Astrocyte of the spinal cord (primary cell): ENCODE measurements at places on chromosomes 12 and 14.

GRCh38 chr12:26799741-26800140, 33.3 kb downstream of the ITPR2 start:
- no peak for DNase-seq

DNA sequence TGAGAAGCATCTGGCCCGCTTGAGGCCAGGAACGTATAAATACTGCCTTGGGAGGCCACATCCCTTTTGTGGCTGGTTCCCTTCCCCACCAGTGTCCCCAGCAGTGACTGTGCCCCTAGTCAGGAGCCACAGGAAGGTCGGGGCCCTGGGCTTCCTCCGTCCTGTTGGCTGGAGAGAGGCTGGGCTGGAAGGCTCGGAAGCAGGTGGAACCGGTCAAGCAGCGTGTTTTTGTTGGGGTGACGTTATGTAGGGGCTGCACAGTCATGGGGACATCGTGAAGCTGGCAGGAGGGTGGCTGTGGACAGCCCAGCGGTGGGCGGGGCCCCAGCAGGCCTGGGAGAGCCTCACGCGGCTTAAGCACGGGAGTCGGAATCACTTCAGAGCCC, 10.1 kb downstream of the XRCC3 start:
- DNase-seq = no peak

- peak; percentile 42 for DNase-seq
Observed at GRCh38 chr12:65968359-65968758, 144.1 kb downstream of the HMGA2 start.

DNA sequence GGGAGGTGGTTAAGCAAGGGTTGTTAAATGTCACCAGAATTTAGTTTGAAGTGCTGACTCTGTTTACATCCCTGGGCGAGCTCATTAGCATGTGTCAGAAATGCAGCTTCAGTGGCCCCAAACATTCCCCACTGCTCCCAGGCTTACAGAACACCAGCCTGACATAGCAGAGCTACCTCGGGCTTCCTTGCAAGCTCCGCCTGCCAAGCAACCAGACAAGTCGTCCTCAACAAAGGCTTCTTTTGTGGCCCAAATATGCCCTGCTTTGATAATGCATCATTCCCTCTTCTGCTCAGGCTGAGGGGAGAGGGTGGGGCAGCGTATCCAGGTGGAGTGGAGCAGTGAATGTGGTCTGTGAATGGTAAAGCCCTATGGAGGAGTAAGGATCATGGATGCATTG, 28.0 kb downstream of the ERH start:
- no peak for DNase-seq

DNA sequence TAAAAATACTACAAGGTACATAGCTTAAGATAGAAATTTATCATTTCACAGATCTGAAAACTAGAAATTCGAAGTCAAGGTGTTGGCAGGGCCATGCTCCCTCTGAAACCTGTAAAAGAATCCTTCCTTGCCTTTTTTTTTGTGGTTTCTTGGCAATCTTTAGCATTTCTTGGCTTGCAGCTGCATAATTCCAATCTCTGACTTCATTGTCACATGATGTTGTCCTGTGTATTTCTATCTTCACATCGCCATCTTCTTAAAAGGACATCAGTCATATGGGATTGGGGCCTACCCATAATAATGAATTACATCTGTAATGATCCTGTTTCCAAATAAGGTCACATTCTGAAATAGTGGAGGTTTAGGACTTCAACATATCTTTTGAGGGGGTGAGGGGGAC, 250.4 kb downstream of the TMTC2 start:
- no peak for DNase-seq

DNA sequence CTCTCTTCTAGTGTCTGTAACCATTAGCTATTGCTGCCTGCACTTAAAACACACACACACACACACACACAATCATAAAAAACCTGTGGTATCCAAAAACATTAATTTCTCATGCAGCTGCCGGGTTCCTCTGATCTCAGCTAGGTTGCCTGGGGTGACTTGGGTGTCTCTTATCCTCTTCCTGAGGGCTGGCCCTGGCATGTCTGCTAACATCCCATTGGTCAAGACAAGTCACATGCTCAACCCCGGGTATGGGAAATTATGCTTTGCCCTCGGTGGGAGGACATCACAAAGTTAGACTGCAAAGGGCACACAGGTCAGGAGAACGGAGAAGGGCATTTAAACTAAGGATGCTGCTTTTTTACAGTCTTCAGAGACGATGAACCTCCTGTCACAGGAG, 55.7 kb downstream of the TRPV4 start:
- no peak for DNase-seq
